ENCODE measurements at places on chromosomes 6 and 20.

DNA sequence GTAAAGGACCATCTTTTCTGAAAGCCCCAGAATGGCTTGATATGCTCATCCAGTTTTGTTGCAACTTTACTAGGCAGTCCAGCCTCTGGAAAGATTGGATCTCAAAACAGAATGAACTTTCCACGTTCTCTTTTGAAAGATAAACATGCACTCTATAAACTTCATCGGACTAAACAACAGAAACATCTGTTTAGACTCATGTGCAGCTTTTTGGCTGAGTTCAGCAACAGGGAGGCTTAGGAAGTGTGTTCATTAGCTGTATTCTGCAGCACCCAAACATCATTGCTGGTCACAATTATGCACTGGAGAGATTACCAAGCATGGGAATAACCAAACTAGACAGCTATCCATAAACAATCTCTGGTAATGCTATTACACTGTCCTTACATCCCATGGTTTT is 180.5 kb downstream of the TENT5A start:
- DNase-seq: no peak

GRCh38 chr6:44388135-44388487 is 605 bp downstream of the CDC5L start:
- DNase-seq: peak; percentile 18

DNA sequence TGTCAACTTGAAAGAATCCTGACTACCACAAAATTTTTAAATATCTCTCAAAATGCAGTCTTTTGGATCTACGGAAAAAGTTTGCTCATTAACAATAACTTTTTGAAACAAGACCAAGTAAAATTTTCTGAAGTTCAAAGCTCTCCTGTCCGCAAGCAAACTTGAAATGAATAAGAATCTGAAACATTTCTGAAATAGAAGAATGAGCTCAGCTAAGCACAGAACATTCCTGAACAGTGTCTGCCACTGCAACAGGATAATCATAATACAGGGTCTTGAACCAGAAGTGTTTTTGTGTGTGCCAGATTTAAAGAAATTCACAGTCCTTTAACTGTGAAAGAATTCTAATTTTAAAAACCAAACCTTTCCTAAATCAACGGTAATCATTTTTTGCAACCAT is 49.1 kb upstream of the TASP1 start:
- DNase-seq: no peak

DNA sequence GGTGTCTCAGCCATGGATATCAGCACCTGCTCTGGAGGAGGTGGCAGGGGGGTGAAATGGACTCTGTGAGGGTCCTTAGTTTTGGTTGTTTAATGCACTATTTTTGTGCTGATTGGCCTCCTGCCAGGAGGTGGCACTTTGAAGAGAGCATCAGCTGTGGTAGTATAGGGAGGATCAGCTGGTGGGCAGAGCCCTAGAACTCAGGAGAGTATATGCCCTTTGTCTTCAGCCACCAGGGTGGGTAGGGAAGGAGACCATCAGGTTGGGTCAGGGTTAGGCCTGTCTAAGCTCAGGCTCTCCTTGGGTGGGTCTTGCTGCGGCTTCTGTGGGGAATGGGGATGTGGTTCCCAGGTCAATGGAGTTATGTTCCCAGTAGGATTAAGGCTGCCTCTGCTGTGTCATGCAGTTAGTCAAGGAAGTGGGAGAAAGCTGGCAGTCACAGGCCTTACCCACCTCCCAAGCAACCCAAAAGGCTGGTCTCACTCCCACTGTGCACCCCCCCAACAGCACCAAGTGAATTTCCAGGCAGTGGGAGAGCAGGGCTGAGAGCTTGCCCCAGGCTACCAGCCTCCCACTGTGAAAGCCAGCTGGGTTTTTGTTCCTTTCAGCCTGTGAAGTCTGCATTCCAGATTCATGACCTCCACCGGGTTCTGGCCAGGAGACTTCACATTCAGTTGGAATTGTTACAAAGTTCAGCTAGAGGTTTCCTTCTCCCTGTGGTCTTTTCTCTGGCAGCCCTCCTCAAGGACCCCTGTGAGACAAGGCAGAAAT is 5.7 kb upstream of the OSTM1 start:
- DNase-seq: peak; percentile 93

DNA sequence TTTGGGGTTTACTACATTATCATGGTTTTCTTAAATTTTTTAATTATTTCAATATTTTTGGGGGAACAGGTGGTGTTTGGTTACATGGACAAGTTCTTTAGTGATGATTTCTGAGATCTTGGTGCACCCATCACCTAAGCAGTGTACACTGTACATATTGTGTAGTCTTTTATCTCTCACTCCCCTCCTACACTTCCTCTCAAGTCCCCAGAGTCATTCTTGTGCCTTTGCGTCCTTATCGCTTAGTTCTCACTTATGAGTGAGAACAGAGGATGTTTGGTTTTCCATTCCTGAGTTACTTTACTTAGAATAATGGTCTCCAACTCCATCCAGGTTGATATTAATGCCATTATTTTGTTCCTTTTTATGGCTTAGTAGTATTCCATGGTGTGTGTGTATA is 130.9 kb upstream of the CD93 start:
- DNase-seq: no peak

GRCh38 chr6:157756708-157757429 is 66.2 kb upstream of the SNX9 start:
- DNase-seq: peak; percentile 94

DNA sequence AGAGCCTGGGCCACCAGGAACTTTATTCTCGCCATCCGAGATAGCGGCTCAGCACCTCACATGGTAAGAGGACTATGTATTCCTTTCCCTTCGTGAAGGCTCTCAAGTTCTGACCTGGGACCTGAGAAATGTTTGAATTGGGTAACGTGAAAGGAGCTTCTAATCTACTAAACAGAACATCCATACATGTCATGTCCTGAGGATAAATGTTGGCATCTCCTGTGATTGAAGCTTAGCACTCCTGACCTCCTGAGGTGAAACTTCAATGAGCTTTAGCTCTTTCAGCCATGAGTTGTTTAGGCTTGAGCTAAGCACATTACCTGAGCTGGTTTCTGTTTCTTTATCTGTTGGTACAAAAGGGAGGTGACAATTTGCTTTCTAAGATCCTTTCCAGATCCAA is 280.9 kb downstream of the PACRG start:
- peak; percentile 11 for DNase-seq

GRCh38 chr6:93294879-93295278 is 124.5 kb downstream of the EPHA7 start:
- no peak for DNase-seq

- DNase-seq: no peak
Observed at GRCh38 chr6:4961322-4962168, 42.3 kb downstream of the RPP40 start.

GRCh38 chr6:21995318-21995717 is 301.5 kb downstream of the PRL start:
- no peak for DNase-seq

DNA sequence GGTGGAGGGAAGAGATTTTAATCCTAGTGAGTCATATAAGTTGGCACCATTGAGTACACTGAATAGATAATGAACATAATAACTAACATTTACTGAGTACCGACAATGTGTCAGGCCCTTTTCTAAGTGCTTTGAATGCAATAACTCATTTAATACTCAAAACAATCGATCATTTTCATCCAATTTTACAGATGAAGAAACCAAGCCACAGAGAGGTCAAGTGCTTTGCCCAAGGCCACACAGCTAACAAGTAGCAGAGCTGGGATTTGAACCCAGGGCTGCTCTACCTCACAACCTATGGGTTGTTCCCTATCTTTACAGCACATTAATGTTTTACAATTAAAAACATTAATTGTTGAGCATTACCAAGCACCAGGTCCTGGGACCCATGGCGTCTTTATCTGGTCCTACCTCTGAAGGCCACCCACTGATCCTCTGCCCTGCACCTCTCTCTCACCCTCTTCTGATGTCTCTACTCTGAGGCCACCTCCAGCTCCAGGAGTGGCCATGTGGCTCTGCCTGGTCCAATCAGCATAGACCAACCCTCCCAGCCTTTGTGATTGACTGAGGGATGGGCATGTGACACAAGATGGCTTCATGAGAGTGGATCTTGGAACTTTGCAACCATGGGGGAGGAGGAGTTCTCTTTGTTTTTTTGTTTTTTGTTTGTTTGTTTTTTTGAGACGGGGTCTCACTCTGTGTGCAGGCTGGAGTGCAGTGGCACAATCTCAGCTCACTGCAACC is 83.9 kb downstream of the KCNB1 start:
- DNase-seq: no peak

GRCh38 chr20:9514461-9515213 is at the start of gene LAMP5:
LAMP5 (plus strand) TSS chr20:9514590; CDS start chr20:9514853, 263 bp downstream.
- DNase-seq: peak; percentile 75

- peak; percentile 83 for DNase-seq
Observed at GRCh38 chr6:168332020-168332419, 12.4 kb upstream of the DACT2 start.

DNA sequence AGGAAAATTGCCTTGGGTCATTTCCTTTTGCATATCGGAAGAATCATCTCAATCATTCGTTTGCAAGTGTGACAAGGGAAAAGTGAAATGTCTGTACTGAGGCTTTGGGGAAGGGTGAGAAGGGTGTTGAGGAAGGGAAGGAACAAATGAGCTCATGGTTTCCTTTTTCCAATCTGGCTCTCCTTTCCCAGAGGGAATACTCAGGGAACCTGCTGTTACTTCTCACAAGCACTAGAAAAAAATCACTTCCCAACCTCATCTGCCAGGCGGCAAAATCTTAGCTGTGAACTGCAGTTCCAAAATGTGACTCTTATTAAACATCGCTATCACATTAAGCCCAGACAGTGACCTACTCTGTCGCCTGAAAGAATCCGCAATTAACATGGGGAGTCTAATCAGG is 258.1 kb downstream of the ZNF217 start:
- DNase-seq: no peak

- no peak for DNase-seq
Observed at GRCh38 chr6:4776131-4776492, at the start of gene CDYL. CDYL (plus strand) TSS chr6:4776404; CDS start chr6:4776784, 380 bp downstream.

DNA sequence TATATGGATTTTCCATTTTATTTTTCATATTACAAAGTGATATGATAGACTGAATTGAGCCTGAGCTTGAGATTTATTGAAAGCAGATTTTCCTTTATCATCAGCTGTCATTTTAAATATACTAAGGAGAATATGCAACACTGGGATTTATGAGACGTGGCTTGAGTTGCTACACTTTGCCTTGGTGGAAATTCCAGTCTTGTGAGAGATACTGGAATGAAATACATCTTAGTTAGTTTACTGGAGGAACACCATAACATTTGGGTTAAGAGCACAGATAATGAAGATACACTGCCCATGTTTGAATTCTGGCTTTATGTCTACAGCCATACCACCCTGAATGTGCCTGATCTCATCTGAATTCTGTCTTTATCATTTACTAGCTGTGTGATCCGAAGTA is 86.5 kb upstream of the IFNGR1 start:
- no peak for DNase-seq

GRCh38 chr6:56424542-56425083 is 177.2 kb upstream of the COL21A1 start:
- DNase-seq: no peak

GRCh38 chr20:2172305-2173175 is 70.9 kb downstream of the STK35 start:
- DNase-seq: peak; percentile 81

- DNase-seq: no peak
Observed at GRCh38 chr20:24964506-24964840, 15.4 kb downstream of the CST7 start.

- DNase-seq: peak; percentile 29
Observed at GRCh38 chr6:24064106-24064505, 61.9 kb upstream of the NRSN1 start.

Data from ELF-1 (cell line).